ENCODE measurements at places on chromosomes 2 and 18.

DNA sequence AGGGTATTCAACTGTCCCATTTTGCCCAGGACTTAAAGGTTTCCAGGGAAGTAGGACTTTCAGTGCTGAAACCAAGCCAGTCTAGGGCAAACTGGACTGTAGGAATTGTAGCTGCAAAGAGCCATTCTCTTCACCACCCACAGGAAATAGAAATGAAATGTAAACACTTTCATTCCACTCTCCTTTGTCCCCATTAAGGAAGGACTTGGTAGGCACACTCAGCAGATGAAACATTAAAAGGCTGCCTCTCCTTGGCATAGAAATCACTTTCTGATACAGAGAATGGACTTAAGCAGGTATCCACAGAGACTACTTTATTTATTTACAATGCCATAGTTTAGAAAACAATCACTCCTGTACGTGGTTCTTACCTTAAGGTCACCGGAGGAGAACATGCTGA is 102.9 kb upstream of the CCDC195 start:
- DNase-seq = no peak

DNA sequence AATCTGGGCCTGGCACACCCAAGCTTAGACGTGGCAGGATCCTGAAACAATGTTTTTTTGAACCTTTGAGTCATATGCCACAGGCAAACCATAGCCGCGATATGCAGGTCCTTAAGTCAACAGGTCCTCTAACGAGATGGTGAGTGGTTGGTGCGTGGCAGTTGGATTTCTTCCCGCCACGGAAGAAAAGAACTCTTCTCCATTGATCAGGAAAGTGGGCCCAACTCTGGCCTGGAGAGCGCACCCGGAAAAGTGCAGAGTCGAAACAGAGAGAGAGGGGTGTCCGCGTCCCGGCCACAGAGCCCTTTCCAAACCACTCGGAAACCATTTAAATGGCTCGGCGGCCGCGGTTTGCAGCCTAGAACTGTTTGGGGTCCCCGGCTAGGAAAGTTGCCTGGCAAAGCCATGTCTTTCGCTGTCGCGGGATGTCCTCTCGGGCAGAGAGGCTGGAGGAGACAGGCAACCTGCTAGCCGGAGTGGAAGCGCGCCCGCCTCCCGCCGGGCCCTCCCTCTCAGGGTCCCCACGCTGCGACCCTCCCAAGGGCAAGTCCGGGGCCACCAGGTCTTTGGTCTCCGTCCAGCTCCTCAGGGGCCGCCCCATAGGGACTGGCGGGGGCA is 777 bp downstream of the GALNT3 start:
- DNase-seq = peak; percentile 64

GRCh38 chr2:183126635-183127034 is 2.4 kb downstream of the NUP35 start:
- no peak for DNase-seq

DNA sequence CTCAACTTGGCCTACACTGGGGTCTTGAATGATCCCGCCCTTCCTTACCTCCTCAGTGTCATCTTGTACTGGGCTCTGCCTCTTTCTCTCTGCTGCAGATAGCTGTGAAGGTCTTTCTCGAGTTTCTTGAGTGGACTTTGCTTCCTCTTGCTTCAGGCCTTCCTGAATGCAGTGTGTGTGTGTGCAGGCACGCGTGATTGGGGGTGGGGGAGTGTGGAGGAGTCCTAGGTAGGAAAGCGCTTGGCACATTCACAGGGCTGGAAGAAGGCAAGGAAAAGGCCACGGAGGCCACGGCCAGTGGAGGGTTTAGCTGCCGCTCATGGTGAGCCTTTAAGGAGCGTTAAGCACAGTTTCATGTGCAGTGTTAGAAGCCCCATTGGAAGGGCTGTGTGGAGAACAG is 5.5 kb downstream of the RALB start:
- no peak for DNase-seq

GRCh38 chr2:222561817-222562645 is 93.9 kb downstream of the FARSB start:
- no peak for DNase-seq

DNA sequence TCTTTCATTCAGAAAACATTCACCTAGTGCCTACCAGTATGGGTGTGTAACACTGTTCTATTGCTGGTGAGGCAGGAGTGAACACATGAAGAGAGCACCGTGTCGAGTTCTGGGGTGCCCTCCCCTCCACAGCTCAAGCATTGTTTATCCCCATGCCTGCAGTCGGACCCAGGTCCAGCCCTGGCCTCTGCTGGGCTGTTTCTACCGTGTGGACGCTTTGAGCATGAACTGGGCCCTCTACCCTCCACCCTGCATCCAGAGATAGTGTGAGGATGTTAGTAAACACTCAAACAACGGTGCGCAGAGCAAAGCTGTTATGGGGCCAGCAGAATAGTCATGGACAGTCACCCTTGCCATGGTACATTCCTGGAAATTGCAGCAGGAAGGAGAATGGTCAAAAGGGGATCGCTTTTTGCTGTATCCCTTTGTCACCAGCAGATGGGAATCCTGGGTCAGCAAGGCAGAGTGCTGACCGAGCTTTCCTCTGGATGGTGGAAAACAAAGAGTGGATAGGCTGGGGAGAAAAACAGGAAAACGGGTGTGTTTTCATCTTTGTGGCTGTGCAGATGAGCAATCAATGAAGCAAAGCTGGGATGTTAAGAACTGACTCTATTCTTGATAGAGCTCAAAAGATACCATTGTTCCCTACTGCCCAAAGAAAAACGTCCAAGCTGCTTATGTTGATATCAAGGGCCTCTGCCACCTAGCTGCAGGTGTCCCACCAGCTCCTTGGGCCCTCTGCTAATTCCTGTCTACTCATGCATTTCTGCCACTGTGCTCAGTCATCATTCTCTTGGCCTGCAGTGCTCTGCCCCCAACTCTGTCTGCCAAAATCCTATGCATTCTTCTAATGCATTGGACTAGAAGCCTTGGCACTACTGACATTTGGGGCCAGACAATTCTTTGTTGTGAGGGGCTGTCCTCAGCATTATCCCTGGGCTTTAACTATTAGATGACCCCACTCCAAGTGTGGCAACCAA is 38.7 kb downstream of the REEP1 start:
- no peak for DNase-seq

DNA sequence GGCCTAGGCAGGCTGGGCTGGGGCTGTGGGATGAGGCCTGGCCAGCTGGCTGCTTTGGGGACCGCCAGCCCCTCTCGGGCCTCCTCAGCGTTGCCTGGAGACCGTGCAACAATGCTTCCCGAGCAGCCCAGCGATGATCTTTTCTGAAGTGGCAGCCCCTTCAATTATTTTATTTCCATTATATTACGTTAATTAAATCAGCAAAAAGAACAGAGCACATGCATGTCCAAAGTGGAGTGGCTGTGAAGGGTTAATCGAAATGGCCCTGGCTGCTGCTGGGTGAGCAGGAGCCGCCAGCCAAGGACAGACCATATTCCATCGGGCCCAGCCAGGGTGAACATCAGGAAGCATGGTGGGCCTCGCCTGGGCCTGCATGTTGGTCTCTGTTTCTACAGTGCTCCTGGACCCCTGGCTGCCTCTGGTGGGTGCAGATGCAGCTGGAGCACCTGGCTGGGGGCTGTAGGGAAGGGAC is 245.5 kb downstream of the MYCN start:
- DNase-seq = no peak

DNA sequence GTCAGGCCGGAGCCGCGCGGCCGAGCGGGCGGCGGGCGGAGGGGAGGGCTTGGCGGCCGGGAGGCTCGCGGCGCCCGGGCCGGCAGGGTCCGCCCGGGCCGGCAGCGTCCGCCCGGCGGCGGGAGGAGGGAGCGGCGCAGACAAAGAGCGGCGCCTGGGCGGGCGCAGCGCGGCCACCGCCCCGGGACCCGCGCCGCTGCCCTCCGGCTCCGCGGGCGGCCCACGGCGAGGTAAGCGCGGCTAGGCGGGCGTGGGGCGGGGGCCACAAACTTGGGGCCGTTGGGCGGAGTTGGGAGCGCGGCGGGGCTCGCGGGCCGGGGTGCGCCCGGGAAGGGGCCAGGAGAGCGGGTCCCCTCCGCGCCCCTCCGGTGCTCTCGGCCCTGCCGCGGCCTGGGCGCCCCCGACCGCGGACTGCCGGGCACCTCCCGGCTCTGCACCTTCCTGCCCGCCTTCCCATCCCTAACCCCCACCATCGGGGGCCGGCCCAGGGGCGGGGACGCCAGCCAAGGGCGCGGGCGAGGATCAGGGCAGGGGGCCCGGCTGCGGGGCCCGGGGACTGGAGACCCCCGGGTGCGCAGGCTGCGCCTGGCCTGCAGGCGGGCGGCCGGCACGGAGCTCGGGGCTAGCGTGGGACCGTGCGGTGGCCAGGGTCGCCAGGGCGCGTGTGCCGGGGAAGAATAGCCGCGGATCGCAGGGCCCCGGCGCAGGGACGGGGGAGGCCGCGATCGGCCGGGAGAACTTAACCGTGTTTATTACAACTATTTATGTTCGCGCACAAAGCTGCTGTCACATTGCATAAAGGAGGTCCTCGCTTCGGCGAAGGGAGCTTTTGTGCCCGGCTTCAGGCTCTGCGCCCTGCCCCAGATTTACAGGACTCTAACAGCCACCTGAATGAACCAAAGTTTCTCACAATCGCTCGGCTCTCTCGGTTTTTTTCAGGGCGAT is at the start of gene NCK2:
Gene NCK2, plus strand, starts transcription at position 4 of the 945 bp plus-strand sequence. CDS start 110,152 bp downstream, outside the sequence.
- DNase-seq = peak; percentile 77

GRCh38 chr2:51158251-51158650 is 126.3 kb upstream of the NRXN1 start:
- DNase-seq = no peak

GRCh38 chr2:105144152-105144940 is 97.2 kb upstream of the GPR45 start:
- no peak for DNase-seq

- peak; percentile 38 for DNase-seq
These were observed 335.0 kb upstream of the ID2 start for GRCh38 chr2:8346706-8347430.

GRCh38 chr2:208546860-208547650 is 140.5 kb downstream of the PTH2R start:
- no peak for DNase-seq

DNA sequence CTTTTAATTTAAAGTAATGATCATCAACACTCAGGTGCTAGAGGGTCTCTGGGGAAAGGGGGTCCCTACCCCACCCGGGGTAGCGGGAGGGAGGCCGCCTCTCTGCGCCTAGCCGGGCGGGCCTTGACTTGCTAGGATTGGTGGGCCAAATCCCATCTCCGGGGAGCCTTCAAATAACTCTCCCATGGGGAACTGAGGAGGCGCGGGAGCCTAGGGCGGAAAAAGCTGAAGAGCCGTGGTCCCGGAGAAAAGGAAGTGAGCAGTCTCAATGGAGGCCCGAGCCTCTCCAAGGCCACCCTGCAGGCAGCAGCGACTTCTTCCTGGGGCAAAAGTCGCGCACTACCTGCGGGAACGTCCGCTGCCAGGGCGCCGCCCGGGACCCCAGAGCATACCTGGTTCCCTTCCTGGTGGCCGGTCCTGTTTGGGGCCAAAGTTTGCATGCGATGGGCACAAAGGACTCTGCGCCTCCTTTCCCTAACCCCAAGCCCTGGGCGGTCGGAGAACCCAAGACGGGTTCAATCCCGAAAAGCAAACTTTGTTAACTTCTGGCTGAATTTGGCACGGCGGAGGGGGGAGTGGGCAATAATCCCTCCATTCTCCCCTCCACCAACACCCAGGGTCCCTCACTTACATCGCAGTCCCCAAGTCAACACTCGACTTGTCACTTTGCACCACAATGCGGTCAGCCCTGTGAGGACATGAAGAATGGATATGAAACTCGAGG is 13.6 kb downstream of the EN1 start:
- DNase-seq = no peak

DNA sequence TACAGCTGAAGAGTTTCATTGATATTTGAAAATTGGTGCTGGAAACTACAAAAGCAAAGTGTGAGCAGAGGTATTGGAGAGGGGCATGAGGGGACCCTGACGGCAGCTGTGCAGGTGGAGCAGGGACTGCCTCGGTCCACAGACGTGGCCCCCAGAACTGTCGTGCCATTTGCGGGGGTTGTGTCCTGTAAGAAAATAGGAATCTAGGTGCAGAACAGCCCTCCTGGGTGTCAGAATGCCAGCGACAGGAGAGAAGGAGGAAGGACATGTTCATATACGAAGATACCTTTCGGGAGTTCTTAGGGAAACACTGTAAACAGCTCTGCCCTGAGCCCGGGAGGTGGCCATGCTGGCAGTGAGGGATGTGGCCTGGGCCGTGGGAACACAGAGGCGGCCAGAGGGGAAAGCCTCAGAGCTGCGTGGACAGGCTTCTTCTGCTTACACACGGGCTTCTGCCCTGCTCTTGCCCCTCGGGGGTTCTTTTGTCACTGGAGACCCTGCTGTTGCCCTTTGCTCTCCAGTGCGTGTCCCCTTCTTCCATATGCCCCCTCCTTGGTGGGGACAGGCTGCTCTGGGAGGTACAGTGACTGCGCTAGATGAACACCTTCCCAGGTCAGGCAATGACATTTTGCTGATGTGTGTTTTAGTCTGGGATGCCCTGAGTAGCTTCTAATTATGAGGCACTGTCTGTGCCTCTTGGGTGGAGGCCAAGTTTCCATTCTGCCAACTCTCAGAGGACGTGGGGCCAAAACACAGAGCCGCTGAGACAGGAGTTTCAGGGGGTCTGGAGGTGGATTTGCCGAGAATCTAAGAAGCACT is 81.9 kb upstream of the TXNDC2 start:
- no peak for DNase-seq

All from activated CD8-positive, alpha-beta memory T cell treated with anti-CD3 and anti-CD28 coated beads for 24 hours (primary cell).